Effector CD8-positive, alpha-beta T cell (primary cell): ENCODE measurements at places on chromosomes 1 and 21.

DNA sequence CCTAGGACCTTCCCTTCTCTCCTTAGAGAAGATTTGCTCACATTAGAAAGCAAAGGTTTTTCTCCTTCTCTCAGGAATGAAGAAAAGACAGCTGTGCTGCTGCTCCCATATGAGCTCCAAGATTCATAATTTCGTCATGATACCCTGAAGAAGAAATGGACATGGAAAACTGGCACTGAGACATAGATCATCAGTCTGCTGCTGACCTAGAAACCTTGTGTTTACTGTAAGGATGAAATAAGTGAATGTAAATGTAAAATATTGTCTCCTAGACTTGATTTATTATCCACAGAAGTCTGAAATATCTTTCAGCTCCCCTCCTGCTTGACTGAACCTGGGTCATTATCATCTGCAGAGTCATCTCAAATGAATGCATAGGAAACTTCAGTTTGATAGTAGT, 77.9 kb downstream of the ZC3H11B start:
- no peak for DNase-seq

DNA sequence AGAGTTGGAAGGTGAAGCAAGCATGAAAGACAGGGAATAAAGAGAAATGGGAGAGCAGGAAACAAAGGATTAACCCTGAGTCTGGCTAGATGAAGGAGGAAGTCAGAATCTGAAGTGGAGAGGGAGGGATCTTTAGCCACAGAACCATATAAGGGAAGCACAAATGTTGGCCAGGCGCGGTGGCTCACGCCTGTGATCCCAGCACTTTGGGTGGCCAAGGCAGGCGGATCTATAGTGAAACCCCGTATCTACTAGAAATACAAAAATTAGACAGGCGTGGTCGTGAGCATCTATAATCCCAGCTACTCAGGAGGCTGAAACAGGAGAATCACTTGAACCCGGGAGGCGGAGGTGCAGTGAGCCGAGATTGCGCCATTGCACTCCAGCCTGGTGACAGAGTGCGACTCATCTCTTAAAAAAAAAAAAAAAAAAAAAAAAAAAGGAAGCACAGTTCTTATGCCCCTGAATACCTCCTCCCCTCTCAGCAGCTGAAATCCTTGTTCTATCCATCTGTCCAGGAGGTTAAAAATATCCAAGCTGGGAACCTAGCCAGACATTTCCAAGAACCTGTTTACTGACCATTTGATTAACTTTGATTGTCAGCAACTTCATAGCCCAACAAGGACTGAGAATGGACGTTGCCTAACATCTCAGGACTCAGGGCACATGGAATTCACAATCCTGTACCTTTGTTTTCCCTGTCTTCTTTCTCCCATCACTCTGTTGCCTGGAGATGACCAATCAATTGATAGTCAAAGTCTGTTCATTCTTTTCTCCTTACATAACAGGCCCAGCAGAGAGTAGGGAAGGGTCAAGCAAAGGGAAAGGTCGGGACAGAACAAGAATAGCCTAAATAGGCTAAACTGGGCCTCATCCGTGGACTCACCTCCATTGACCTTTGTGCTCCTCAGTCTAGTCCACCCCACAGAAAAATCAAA, 10.6 kb downstream of the TXNIP start:
- DNase-seq: no peak

DNA sequence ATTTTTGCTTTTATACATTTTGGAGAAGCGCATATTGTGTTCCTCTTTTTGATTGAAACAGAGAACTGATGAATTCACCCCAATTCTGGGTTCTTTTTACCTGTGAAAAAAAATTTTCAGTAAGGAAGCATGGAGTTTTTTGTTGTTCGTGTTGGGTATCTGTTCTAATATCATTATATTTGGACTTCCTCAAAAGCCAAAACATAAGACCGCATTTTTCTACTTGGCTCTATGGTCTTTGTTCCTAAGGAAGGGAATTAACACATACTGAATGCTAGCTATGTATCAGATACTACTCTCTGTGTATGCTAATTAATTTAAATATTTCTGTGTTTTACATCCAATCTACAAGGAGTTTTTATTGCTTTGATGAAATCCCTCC, 12.9 kb downstream of the EPB41 start:
- DNase-seq: no peak

DNA sequence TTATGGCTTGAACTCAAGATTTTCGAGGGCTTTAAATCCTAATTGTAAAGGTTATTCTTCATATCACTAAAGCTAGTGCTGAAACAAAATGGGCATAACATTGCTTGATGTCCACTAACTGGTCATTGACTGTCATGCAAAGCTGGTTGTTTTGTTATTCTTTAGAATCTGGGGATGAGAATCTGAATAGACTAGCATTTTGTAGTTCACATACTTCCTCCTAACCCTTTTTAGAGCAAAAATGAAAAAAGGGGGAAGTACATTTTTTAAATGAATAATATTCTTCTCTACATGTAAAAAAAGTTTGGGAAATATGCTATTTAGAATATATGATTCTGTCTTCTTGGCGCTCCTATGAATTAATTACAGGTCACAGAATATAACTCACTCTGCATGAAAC, 72.2 kb upstream of the HMCN1 start:
- DNase-seq: no peak

GRCh38 chr1:68808351-68808750, 311.5 kb upstream of the DEPDC1 start:
- no peak for DNase-seq

- no peak for DNase-seq
These were observed 16.7 kb upstream of the PSMD4 start for GRCh38 chr1:151237678-151238466.

GRCh38 chr1:247472035-247472434, 14.1 kb upstream of the OR2B11 start:
- DNase-seq: no peak

GRCh38 chr1:188763541-188763940, 1714.1 kb downstream of the BRINP3 start:
- DNase-seq: no peak

DNA sequence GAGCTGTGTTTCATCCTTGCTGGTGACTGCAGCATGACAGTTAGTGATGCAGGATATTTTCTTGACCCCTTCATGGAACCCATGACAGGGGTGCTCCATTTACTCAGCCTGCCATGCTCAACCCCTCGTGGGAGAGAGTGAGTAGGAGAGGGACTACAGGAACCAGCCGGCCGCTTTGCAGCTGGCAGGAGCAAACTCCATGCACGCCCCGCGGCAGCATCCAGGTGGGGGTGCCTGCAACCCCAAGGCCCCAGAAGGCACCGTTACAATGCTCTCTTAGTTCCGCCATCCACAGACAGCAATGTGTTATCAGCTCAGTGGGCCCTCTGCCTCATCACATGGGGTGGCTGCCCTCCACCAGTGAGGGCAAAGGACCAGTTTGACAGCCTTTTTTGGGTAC, 135.1 kb downstream of the SLC35F3 start:
- DNase-seq: no peak

GRCh38 chr1:151935154-151935553, 25.8 kb upstream of the THEM4 start:
- DNase-seq: no peak
